ENCODE measurements at places on chromosomes 6 and 20.
A peak's percentile ranks its signal among the peaks of the same experiment; 100 is the strongest.

GRCh38 chr6:143098054-143098671 lies 37.5 kb downstream of the AIG1 start:
- peak; percentile 54 for DNase-seq

- peak; percentile 11 for DNase-seq
These were observed 36.6 kb upstream of the HDAC2 start for GRCh38 chr6:114007516-114007915.

DNA sequence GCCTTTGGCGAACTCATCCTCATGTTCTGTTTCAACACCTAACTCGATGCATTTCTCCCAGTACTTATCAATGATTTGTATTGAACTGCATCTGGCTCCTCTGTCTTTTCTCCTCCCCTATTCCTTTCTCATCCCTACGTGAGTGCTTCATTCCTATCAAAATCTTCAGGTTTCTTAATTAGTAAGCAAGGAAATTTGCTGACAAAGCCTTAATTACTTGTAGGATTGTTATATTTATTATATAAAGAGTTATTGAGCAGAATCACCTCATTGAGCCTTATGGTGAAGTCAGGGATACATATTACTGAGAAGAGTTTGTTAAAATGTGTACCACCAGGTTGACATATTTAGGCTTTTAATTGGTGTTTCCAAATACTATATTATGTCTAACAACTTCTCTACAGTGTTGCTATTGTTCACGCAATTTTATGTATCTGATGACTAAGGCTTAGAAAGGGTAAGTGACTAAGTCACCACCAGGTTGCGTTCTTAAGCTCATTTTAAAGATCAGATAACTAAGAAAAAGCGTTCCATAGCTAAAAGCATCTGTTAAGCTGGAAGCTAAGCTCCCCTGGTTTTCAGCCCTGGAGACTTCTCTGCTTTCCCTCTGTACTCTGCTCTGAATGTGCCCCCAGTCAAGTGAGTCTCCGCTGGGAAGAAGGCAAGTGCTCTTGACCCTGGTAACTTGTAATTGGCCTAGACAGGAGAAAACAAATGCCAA lies 18.9 kb downstream of the SCGN start:
- peak; percentile 33 for DNase-seq

DNA sequence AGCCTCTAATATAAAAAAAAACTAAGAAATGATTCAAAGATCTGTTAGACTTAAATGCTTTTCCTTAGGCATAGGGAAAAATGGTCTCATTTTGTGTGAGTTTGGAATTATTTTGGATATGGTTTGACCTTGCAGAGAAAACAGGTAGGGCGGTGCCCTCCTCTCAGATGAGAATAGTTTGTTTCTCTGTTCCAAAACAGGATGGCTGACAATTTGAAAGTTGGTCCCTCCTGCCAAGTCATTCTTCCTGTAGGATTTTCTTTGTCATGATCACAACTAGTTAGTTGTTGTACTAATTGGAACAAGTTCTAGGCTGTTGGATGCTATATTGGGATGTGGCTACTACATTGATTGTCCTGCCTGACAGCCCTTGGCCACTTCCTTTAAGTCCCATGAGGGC lies 108.6 kb downstream of the BCKDHB start:
- DNase-seq = no peak

DNA sequence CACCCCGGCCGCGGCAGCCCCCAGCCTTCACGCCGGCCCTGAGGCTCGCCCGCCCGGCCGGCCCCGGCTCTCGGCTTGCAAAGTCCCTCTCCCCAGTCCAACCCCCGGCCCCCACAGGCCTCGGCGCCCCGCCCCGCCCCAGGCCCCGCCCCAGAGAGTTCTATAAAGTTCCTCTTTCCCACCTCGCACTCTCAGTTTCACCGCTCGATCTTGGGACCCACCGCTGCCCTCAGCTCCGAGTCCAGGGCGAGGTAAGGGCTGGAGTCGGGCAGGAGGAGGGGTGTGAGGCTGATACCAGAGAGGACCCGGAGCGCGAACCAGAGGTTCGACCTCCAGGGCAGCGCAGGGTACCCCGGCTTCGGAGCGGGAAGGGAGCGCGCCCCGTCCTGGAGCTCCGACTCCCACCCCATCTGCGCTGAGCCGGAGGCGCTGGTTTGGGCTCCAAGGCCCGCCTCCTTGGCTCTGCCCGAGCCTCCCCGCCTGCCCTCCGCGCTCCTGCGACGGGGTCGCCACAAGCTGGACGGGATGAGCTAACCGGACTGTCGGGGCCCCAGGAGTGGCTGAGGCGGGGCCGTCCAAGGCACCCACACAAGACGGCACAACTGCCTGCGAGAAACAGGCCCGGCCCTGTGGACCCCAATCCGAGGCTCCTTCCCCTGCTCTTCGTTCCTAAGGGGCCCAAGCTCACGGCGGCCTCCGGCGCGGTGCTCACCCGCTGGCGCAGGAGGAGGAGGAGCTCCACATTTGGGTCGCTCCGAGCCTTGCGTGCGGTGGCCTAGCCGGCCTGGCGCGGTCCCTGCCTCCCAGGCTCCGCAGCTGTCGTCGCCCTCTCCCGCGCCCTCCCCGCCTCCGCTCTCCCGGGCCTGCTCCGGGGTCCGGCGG lies at the start of gene IRF4:
IRF4 (plus strand) TSS at position 194 of the 882 bp plus-strand sequence. CDS start 1,401 bp downstream, outside the sequence.
- DNase-seq = peak; percentile 81

Data from T-helper 2 cell (primary cell).